ENCODE measurements at places on chromosomes 16 and 17.
A peak's percentile ranks its signal among the peaks of the same experiment; 100 is the strongest.

GRCh38 chr17:14986127-14986526 is 279.0 kb downstream of the PMP22 start:
- DNase-seq = no peak

DNA sequence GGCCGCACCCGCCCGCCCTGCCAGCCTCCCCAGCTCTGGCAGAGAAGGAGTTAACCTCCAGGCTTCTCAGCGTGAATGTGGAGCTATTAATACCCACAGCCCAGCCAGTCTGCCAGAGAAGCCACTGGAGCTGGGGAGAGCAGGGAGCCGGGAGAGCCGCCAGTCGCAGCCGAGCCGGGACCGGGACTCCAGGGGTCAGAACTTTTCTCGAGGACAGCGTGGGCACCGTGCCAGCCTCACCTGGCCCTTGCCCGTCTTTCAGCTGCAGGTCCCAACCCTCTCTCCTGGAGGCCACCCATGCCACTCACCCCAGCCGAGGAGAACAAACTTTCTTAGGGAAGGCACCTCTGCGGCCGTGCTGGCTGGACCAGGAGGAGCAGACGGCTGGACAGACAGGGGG is 33.8 kb upstream of the SBK1 start:
- peak; percentile 26 for DNase-seq

GRCh38 chr17:63685041-63685440 is 14.9 kb downstream of the LIMD2 start:
- no peak for DNase-seq

- no peak for DNase-seq
Measured at GRCh38 chr16:50531901-50532300, 16.3 kb upstream of the NKD1 start.

- no peak for DNase-seq
Measured at GRCh38 chr17:1031711-1032110, 34.8 kb downstream of the TIMM22 start.

DNA sequence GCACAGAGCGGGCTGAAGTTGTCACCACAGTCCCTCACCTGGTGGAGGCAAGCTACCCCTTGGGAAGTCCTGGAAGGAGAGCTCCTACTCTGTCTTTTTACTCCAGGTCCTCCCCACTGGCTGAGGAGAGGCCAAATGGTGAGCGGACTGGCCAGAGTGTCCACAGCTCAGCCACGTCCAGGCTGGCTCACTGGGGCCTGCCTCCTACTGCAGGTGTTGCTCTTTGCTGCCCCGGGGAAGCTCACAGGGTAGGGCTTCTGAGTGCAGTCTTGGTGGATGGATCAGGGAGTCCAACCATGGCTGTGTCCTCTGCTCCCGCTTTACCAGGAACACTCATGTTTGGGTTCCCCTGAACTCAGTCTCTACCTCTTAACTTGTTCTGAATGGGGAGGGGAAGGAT is 2.7 kb downstream of the B9D1 start:
- DNase-seq = no peak

DNA sequence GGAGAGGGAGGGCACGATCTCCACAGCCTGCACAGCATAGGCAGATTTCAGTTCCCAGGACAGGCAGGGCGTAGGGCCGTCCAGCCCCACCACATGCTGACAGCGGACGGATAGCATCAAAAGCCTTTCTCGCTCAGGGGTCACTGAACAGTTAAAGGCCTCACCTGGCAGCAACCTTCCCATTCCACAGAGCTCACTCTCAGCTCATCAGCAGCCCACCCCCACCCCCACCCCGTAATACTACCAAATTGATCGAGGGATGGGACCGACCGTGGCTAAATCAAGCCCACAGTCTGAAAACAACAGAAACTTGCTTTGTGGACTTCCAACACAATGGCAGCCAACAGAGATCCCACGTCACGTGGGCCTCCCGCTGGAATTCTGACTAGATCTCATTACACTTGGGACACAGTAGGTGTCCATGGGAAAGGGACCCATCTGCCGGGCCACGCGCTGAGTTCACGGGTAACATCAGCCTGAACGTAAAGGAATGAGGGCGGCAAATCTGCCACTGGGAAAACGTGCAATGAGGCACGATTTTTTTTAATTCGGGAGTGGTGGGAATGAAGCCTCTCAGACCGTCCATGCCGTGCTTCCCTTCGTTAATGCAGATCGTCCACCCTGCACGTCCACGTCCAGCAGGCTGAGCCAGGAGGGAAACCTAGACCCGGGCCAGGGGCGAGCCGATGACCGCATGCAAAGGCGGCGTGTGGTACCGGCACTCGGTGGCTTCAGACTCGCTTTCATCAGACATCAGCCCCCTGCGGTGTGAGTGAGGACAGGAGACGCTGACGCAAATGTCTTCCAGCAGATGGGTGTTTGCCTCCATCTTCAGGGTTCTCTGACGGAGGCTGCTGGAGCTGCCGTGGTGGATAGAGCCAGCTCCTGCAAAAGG is 92.1 kb downstream of the TBC1D16 start:
- no peak for DNase-seq

- DNase-seq = no peak
Measured at GRCh38 chr16:50252082-50252611, 14.2 kb upstream of the ADCY7 start.

- DNase-seq = no peak
Measured at GRCh38 chr17:35046245-35046644, 17.3 kb downstream of the RFFL start.

DNA sequence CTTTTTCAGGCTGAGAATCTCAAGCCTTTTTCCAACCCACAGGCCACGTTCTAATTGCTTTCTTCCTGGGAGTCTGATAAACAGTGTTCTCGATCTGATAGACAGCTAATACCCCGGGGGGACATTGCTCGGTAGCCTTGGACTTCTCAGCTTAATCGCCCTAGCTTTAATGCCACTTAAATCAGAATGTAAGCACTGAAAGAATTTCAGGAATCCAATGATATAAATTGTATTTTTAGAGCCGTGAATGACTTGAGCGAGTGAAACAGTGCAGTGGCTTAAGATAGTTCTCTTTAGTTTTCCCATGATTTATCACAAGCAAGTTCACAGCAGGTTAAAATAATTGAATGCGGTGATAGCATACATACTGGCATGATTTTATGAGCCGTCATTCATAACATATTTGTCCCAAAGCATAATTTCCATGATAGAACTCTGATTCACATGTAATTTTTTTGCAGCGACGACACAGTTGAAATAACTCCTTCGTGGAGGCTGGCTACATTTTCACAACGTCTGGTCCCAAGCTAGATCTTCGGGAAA is 116.1 kb upstream of the MYOCD start:
- no peak for DNase-seq

DNA sequence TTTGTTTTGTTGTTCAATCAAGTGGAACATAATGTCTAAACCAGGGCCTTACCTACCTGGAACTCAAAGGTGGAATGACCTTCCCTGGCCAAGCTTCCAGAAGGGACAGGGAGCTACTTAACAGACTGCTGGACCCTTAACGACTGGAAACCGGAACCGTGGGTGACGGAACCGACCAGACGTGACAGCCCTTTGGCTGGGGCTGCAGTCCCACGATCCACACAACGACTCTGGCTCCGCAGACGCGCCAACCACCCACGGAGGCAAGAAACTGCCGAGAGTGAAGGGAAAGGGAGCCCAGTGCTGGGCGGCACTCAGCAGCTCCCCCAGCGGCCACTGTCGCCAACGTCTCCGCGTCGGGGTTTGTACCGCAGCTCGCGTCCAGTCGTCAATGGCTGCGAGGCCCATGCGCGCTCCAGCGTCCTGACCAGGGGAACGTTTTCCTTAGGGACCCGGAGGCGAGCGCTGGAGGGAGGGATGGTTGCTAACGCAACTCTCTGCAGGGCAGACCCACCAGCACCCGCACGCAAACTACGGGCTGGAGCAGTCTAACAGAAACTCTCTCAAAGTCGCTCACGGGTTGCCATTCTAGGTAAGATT is 5.5 kb upstream of the KIF22 start:
- no peak for DNase-seq

DNA sequence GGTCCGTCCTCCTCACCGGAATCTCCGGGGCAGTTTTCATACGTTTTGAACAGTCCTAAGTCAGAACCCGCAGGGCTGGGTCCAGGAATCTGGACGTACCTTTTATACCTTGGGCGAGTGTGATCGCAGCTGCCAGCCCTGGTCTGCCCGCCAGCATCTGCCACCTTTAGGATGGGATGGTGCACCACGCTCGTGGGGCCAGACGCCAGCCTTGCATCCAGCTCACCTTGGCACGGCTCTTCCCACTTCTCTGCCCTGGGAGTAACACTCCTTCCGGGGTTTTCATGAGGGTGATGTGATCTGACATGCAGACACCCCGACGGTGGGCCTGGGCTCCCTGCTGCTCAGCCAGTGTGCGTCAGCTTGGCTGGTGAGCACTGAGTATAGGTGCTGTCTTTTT is 66.6 kb upstream of the ZNF469 start:
- DNase-seq = no peak

- DNase-seq = no peak
Measured at GRCh38 chr17:44522883-44523671, 19.9 kb upstream of the GPATCH8 start.

- DNase-seq = no peak
Measured at GRCh38 chr17:82915010-82915756, 75.4 kb upstream of the ZNF750 start.

DNA sequence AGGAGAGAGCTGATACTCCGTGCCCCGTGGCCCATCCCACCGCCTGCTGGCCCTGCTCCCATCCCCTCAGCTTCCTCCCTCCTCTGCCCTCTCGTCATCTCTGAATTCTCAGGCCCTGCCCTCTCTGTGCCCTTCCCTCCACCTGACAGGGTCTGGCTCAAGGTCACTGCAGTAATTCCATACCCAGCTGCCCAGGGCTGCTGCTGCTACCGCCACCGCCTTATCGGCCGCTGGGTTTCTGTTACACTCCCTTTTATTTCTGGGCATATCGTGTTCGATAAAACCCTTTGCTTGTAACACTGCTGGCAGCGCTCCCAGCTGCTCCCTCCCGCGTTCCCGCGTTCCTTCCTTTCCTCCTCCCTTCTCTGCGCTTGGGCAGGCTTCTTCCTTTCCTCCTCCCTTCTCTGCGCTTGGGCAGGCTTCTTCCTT is 1.2 kb downstream of the EPN3 start:
- no peak for DNase-seq

GRCh38 chr16:80935691-80936090 is 71.0 kb downstream of the CMC2 start:
- DNase-seq = no peak

DNA sequence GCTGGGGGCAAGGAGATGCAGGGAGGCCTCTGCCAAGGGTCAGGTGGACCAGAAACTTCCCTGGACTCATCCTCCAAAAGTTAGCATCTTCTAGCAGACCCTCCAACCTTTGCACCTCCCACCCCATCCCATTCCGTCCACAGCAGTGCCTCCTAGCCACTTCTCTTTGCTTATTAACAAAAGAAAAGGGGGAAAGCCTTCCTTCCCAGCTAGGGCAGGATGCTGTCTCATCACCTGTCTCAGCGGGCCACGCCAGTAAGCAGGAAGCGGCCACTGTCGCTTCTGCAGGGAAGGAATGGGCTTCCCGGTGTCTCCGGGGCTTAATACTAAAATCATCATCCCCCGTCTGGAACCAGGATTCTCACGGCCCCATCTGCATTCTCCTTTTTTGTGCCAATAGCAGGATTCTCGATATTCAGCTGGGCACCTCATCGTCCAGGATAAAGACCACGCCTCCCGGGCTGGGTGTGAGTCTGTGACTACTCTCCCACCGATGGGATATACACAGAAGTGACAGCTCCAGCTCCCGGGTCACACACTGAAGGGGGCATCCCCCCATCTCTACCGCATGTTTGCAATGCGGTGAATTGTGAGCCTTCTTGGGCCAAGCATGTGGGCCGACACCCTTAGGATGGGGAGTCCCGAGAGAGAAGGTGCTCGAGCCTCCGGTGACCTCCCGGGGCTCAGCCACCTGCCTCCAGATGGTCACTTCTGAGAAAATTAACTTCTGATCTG is 15.5 kb upstream of the RBFOX3 start:
- no peak for DNase-seq

Measured in cerebellar nuclear complex (tissue), 1 donor.